ENCODE measurements at places on chromosomes 4 and X.
A peak's percentile ranks its signal among the peaks of the same experiment; 100 is the strongest.

DNA sequence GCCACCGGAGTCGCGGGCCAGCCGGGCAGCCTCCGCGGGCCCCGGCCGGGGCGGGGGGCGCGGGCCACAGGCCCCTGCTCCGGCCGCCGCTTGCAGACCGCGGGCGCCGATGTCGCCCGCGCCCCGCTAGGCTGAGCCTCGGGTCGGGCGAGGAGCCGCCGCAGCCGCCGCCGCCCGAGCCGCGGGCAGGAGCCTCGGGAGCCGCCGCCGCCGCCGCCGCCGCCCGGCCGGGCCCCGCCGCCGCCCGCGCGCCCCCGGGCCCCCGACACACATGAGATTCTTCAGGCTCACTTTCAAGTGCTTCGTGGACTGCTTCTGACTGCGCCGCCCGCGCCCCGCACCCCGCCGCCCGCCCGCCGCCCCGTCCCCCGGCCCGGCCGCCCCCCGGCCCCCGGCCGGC is 345 bp downstream of the SLC6A8 start:
- DNase-seq: no peak

- DNase-seq: no peak
Measured at GRCh38 chr4:76074993-76075600, 588 bp downstream of the ART3 start.

- no peak for DNase-seq
Measured at GRCh38 chrX:50161127-50161526, 39.7 kb downstream of the AKAP4 start.

DNA sequence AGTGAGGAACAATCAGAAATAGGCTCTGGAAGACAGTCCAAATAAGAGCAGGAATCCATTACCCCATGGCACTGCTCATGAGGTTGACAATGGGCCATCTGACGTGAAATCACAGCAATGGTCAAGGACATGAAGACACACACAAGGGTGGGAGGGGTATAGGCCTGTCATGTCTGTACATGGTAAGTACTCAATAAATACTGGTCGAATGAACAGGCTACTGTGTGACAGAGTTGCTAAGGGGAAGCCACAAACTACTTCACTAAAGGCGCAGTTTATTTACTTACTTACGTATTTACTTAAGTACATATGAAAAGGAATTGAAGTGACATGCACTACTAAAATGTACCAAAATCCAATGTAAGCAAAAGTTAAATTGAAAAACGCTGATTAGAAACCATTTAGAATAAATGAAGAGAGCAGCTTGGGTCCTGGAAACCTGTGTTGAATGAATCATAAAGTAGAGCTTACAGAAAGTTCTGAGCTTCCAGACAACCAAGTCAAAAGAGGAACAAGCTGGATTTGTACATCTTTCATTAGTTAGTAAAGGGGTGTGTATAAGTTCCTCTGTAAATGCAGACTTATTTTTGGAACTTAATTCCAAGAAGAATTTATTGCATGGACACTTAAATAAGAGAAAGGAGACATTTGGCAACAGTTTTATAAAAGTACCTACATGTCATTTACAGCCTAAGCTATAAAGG is 32.7 kb downstream of the ALPK1 start:
- DNase-seq: no peak

- peak; percentile 31 for DNase-seq
Measured at GRCh38 chr4:169024762-169025161, 14.7 kb upstream of the CBR4 start.

DNA sequence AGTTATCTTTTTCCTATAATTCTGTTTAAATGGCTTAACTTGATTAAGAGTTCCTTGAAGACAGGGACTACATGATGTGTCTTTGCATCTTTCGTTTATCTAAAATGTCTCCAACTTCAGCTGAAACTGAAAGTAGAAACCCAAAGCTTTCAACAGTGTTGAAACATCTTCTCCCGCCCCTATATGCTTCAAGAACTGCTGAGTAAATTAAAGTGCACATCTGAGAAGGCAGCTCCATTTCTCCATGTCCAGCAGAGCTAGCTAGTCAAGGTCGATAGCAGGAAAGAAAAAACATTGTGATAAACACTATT is 185.7 kb upstream of the TBL1X start:
- no peak for DNase-seq

- no peak for DNase-seq
Measured at GRCh38 chr4:156941940-156942548, 29.6 kb downstream of the PDGFC start.

DNA sequence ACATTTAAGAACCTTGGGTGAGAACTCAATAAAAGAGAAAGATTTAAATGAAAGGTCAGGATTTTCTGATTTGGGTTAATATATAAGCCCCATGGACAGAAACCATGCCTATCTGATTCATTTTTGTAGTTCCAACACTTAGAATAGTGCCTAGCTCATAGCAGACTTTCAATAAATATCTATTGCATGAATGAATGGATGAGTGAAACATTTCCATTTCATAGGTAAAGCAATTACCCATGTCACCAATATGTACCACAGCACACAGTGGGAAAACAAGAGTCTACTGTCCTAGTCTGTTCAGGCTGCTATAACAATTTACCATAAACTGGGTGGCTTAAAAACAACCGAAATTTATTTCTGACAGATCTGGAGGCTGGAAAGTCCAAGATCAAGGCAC is 63.9 kb upstream of the PTPN13 start:
- no peak for DNase-seq

GRCh38 chr4:186201535-186202230 is 10.3 kb downstream of the CYP4V2 start:
- DNase-seq: peak; percentile 2

Data from NCI-H1436 (cell line).